Activated effector memory CD4-positive, alpha-beta T cell treated with anti-CD3 and anti-CD28 coated beads, Interleukin-2, amount 50 U/mL, for 16 hours (primary cell): ENCODE measurements at places on chromosomes 16 and 17.
A peak's percentile ranks its signal among the peaks of the same experiment; 100 is the strongest.

DNA sequence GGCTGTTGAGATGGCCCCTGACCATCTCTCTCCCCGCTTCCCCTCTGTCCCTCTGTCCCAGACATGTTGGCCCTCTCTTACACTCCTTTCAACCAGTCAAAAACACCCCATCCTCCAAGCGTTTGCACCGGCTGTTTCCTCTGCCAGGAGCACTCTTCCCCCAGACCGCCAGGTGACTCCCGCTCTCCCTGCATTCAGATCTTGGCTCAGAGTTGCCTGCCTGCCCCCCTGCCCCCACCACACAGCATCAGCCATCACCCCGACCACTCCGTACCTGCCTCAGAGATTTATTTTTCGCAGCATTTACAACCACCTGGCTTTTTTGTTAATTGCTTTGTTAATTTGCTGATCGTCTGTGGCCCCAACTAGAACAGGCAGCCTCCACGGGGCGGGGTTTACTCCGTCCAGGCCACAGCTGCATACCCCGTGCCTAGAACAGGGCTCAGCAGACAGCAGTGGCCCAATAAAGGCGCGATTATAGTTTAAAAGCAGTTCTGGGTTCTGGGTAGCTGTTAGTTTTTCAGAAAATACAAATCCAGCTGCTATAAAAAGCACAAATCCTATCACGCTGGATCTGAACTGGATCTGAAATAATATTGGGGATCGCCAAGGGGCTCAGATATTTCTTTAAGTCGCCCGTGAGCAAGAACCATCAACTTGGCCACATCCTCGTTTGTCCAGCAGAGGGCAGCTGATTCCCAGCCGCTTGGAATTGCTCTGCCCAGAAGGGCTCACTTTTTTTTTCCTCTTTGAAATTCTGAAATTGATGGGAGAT is 173.6 kb downstream of the IRF8 start:
- DNase-seq = peak; percentile 67

GRCh38 chr16:87690911-87691685 is 74.7 kb downstream of the KLHDC4 start:
- no peak for DNase-seq

- DNase-seq = no peak
These were observed 19.8 kb downstream of the FBRS start for GRCh38 chr16:30677931-30678585.

DNA sequence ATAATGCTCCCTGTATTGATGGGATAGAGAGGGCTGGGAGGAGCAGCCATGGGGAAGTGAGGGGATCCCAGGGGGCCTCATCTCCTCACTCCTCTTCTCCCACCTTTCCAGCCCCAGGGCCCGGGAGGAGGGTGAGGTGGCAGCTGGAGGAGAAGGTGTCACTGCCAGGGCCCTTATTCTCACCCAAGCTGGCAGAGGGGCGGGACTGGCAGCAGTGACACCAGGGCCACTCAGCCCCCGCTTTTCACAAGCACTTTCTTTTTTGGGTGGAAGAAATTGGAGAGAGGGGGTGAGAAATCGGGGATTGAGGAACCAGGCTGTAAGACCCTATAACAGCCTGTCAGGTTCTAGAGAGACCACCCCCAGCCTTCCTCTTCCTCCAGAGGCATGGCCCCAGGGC is 2.4 kb upstream of the TBX21 start:
- peak; percentile 43 for DNase-seq

GRCh38 chr16:53863861-53864260 is 159.9 kb downstream of the FTO start:
- no peak for DNase-seq

DNA sequence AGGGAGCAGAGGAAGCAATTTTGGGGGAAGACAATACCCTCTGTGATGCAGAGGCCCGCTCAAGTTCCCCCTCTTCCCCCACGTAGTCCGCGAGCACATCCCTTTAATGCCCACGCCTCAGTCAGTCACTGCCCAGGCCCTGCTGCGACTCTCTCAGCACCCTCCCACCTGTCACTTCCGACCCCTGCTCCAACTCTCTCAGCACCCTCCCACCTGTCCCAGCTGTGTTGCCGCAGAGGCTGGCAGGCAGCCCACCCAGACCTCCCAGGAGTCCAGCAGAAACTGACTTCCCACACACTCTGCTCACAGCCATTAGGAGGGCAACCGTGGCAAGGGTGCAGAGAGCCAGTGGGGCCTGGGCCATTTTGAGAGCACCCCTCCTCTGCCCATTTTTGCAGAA is 92.7 kb downstream of the WSCD1 start:
- DNase-seq = no peak

DNA sequence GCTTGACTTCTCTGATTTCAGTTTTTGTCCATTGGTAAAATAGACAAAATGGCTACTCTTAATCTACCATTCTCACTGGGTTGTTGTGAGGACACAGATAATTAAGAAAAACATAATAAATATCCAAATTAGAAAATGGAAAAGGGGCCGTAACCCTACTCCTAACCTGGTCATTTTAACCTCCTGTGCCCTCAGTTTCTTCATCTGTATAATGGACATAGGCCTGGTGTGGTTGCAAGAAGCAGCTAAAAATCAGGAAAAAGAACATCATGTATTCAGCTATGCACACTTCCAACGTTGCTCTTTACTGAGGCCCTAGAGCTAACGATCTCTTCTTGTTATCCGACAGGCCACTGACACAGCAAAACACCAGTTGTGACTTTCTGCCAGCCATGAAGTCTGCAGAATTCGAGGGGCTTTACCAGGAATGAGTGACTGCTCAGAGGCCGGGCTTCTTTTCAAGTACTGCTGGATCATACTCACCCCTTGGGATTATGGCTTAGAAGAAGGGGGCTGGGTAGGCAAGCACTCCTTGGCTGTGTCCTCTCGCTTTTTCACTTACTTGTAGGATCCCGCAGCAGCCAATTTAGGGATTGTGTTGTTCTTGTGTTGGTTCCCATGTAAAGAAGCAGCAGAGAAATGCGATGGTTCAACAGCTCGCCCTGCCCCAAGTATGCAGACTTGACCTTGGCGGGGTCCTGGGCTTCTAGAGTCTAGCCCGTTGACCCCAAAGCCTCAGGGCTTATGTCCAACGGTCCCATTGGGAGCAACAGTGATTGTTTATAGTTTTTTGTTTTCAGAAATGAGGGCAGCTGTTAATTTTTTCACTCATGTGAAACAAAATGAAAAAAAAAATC is 20.9 kb downstream of the LDAF1 start:
- no peak for DNase-seq

GRCh38 chr16:397736-398332 is 835 bp downstream of the NME4 start:
- DNase-seq = no peak

- no peak for DNase-seq
These were observed 1.0 kb downstream of the TMEM92 start for GRCh38 chr17:50275279-50275678.

GRCh38 chr16:7709186-7709585 is 376.5 kb downstream of the RBFOX1 start:
- no peak for DNase-seq

DNA sequence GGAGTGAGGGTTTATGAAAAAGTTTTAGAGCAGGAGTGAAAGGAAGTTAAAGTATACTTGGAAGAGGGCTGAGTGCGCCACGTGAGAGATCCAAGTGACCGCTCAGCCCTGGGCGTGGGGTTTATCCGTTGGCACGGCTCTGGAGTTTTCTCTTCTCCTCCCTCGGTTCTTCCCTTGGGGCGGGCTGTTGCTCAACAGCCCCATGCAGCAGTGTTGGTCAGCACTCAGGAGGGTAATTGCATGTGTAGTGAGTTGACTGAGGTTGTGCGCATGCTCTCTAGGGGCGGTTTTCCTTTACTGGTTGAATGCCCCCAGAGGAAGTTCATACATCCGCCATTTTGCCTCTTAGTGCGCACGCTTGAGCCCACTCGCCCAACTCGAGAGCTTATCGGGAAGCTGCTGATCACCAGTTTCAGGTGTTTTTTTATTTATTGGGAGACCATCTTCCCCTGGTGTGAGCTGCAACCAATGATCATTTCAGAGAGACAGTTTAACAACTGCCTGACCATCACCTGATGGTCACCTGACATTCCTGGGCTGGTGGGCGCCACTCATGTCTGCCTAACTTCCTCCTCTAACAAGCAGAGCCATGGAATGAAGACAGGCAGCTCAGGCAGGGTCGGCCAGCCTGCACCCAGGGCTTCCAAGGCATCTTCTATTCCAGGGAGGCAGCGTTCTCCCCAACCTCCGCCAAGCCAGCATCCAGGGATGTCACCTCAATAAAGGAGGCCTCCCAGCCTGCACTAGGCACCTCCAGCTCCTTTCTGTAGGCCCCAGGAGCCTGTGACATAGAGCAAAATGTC is 41.3 kb upstream of the DNAH17 start:
- DNase-seq = no peak

DNA sequence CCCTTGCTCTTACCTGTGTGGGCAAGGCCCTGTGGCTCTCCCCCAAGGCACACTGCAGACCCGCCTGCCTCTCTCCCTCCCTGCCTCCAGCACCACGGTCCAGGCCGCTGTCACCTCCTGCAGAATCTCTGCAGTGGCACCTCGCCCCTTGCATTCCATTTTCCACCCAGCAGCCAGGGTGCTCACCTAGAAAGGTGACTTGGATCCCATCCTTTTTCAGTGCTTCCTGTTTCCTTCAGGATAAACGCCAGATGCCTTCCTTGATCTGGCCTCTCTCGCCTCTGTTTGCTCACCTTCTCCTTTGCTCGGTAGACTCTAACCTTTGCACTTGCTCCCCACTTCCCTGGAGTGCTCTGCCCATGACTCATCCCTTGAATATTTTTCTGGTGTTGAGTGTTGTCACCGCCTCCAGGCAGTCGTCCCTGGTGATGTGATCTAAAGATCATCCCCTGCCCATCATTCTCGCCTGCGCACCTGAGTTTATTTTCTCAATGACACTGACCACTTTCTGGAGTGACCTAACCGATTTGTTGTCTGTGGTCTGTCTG is 79.2 kb upstream of the LGALS9 start:
- DNase-seq = no peak

DNA sequence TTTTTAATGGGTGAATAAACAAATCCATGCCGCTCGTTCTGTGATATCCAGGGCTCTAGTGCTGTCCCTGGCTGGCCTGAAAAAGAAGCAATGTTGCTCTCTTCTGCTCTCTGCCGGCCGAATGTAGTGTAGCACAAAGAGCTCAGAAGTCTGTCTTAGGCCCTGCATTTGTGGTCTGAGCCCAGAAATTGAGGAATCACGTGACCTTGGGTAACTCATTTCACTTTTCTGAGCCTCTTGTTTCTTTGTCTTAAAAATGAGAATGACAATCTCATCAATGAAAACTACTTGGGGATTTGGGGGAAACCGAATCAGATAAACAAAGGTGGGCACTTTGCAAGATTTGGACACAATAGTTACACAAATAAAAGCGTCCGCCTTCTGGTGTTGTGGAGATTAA is 381.6 kb upstream of the ASIC2 start:
- DNase-seq = peak; percentile 78

DNA sequence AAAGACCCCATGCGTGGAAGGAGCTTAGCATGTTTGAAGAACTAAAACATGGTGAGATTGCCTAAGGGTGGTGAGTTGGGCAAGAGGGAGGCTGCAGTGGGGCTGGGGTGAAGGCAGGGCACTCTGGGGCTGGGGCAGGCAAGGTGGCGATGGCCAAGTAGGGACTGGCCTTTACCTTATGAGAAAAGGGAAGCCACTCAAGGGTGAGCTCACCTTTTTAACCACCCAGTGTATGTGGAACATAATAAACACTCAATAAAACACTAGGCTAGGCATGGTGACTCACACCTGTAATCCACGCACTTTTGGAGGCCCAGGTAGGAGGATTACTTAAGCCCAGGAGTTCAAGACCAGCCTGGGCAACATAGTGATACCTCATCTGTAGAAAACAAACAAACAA is 37.7 kb downstream of the LYRM9 start:
- no peak for DNase-seq

- no peak for DNase-seq
These were observed 79.4 kb downstream of the RBFOX3 start for GRCh38 chr17:79531191-79532095.

DNA sequence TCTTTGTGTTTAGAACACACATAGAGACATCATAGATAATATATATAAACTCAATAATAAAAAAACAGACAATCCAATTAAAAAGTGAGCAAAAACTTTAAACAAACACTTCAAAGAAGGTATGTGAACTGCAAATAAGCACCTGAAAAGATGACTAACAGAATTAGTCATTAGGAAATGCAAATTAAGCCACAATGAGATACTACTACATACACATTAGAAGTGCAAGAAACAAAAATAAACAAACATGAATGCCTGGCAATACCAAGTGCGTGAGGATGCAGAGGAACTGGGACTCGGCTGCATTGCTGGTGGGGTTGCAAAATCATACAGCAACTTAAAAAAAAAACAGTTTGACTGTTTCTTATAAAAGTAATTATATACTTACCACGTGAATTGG is 799.0 kb downstream of the KCNJ2 start:
- DNase-seq = no peak

- no peak for DNase-seq
These were observed 178.3 kb downstream of the SOX9 start for GRCh38 chr17:72299100-72299499.
